ENCODE measurements at places on chromosomes 13 and 19.

- no peak for DNase-seq
Measured at GRCh38 chr13:35855531-35856019, 275.6 kb downstream of the DCLK1 start.

DNA sequence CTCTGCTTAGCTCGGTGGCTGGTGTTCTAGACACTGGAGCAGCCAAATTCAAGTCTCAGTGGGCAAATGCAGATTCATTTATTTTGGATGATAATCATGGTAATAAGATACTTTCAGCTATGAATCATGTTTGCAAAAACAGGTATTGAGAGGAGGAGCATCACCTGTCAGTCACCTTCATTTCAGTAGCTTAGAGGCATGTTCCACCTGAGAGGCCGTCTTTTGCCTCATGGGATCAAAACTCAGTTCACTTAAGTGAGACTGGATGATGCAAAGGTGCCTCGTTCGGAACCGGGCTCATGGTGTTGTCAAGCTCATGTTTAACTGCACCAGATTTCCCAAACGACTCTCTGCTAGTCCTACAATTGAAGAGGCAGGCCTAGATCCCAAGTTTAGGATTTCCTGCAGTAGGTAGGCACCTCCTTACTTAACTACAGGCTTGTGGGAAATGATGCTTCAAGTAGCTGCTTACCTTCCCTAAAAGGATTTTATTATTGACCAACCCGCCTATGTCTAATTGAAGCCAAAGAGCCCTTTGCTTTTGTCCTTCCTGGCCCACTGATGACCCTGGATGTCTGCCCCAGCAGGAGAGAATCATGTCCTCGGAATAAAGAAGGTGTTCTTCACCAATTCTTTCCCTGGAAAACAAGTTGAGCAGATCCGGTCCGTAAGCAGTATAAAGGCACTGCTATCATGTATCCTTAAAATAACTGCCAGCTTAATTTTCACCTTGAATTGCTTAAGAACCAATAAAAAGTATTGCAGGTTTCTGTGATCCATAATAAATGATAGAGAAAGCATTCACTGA is 60.0 kb downstream of the ZAR1L start:
- no peak for DNase-seq

GRCh38 chr19:45800070-45800553 is 7.5 kb upstream of the DMWD start:
- DNase-seq, result no peak

GRCh38 chr19:38952395-38953165 is 21.8 kb downstream of the MRPS12 start:
- peak; percentile 13 for DNase-seq

GRCh38 chr13:111398715-111399299 is 78.4 kb downstream of the TEX29 start:
- DNase-seq, result no peak

DNA sequence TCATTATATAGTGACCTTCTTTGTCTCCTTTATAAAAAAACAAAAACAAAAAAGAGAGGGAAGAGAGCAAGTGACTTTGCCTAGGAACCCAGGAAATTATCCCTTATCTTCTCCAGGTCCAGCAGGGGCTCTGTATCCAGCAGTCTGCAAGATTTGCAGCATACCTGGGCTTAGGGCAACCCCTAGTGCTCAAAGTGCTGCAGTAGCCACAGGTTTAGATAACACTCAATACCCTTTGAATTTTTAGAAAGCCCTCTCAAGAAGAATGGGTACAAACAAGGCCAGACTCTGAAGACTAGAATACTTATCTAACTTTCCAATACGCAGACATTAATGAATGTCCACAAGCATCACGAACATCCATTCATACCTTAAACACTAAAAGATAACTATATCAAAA is 43.2 kb downstream of the CCNA1 start:
- DNase-seq, result no peak

DNA sequence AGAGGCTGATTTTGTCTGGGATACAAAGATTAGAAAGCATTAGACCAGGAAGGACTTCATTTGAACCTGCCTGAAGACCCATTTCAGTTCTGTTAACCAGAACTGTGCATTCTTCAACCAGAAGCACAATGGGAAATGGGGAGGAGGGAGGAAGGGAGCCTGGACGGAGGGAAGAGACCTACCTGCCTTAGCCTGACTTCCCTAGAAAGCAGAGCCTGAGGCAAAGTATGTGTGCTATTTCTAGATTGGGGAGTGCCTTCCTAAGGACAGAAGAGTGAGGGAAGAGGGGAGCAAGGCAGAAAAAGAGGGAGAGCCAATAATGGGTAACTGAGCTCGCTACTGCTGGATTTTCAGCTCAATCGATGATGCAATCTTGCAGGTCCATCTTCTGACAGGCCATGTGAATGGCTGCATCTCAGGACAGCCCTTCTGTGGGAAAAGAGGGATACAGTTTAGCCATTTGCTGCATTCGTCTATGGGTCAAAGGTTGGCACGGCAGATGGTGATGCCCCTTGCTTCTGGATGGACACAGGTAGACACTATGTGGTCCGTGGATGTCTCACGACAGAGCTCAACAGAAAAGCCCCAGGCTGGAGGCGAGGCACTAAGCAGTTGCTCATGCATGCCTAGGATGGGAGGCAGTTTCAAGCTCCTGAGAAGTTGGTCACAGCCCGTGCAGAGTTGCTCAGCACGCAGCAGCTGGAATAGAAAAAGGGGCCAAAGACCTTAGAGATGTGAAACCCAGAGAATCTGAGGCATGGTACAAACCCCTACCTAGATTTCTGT is 78.8 kb upstream of the UBL3 start:
- no peak for DNase-seq

DNA sequence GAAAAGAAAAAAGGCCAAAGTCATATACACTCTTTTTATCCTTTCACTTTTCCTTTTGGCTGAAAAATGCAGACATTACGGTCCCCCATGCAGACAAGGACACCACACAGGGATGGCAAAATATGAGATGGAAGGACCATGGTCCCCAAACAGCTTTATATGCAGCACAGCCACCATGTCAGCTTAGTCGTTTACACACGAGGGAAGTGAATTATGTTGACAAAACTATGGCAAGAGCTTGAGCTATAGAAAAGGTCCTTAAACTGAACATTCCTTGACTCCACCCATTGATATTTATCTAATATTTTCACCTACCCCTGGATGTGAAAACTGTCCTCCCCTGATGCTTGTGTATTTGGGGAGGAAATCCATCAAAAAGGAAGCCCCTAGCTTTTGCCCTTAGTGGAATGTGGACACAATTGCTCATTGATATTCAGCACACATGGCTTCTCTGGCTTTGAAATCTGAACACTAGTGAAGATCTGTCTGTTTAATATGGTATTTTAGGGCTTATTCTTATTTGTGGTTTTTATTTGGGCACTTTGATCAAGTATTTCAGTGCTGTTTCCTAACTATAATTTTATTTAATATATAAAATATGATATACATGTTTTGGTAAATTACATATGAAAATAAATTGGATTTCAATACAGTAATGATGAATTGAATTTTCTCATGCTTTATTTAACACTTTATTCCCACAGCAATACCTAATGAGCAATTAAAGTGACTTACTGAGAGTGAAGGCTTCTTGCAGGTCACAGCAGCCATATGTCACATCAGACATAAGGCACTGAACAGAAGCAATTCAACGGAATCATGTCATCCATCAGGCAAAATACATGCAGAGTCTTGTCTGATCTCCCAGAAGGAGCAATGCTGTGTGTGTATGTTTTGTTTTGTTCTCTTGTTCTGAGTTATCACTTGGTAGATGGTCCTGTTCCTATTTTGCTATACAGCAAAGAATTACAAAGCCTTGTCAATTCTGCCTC is 6.8 kb upstream of the GTF2F2 start:
- no peak for DNase-seq

DNA sequence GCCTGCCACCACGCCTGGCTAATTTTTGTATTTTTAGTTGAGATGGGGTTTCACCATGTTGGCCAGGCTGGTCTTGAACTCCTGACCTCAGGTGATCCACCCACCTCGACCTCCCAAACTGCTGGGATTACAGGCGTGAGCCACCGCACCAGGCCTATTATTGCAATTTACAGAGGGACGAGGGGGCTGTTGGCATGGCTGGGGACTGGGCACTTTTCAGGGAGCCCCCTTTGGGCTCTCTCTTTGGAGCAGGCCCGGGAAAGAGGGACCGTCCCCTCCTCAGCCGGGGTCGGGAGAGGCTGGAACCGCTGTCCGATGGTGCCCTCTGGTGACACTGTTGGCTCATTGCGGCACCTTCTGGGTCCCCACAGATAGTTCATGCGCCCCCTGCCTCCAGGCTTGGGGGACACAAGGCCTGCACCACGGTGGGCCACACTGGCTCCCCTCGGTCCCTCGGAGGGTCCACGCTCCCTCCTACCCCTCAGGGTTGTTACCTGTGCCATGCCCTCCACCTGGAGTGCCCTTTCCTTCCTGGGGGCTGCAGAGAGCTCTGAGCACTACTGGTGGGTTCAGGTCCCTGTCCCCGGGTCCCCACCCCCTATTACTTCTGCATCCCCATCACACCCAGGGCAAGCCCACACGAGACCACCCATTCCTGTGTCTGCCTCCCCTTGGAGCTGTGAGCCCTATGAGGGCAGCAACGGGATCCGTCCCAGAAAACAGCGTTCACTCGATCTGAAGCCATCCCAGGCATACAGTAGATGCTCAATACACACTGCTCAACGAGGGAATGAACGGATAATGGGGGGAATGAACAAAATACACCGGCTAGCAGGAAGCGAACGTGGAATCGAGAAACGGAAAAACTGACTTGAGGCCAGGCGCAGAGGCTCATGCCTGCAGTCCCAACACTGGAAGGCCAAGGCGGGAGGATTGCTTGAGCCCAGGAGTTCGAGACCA is 12.5 kb downstream of the FEM1A start:
- DNase-seq, result peak; percentile 53

- DNase-seq, result no peak
Measured at GRCh38 chr13:107373551-107373950, 805.6 kb upstream of the ARGLU1 start.

- no peak for DNase-seq
Measured at GRCh38 chr13:113907635-113908617, 44.0 kb upstream of the GAS6 start.

DNA sequence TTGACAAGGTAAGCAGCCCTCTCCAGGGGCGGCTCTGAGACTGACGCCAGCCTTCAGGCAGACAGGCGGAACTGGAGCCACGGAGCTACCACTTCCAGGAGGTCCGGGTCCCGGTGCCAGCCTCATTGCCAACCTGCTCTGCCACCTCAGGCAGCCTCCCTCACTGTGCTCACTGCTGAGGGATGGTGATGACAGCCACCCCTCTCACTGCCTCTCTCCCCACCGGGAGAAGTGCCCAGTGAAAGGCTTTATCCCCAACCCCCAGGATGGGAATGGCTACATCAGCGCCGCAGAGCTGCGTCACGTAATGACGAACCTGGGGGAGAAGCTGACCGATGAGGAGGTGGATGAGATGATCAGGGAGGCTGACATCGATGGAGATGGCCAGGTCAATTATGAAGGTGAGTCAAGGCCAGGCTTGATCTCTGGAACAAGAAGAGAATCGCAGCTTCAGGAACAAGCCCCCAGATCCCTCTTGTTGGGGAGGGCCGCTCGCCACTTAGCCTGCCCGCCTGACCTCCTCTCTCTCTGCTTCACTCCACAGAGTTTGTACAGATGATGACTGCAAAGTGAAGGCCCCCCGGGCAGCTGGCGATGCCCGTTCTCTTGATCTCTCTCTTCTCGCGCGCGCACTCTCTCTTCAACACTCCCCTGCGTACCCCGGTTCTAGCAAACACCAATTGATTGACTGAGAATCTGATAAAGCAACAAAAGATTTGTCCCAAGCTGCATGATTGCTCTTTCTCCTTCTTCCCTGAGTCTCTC is 7.6 kb downstream of the CALM3 start:
- no peak for DNase-seq

GRCh38 chr19:1862068-1862423 is 1.3 kb downstream of the KLF16 start:
- no peak for DNase-seq

GRCh38 chr13:29924482-29925350 is 74.3 kb upstream of the UBL3 start:
- DNase-seq, result no peak

GRCh38 chr13:43374621-43375020 is 351.2 kb downstream of the DNAJC15 start:
- no peak for DNase-seq

GRCh38 chr19:50557009-50557613 is 11.1 kb downstream of the LRRC4B start:
- no peak for DNase-seq

DNA sequence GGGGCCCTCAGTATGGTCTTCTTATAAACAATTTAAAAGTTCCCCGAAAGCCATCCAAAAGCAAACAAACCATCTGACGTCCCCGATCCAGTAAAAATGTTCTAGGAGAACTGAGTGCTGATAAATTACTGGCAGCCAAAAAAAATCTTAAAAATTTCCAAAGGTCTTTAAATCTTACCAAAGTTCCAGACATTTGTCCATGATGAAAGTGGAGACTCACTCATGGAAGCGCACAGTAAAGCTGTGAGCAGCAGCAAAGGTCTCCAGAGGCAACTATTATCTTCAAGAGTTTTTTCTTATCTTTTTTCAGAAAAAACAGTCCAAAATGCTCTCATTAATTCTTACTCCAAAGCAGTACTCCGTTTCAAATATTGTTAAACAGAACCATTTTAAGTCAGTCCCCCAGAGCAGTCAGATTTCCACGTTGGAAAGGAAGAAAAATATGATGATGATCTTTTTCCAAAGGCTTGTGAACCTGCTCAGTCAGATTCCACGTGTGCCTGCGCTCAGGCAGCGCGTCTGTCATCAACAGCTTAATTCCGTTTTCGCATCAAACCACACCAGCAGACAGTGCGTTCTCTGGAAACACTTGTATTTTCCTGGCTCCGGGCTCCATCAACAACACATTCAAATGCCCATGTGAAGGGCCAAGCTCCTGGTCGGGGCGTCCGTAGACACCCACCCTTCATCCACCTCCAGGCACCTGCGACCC is 85.4 kb downstream of the COL4A1 start:
- DNase-seq, result no peak

GRCh38 chr19:1590641-1591397 is 1.8 kb downstream of the MBD3 start:
- peak; percentile 46 for DNase-seq

DNA sequence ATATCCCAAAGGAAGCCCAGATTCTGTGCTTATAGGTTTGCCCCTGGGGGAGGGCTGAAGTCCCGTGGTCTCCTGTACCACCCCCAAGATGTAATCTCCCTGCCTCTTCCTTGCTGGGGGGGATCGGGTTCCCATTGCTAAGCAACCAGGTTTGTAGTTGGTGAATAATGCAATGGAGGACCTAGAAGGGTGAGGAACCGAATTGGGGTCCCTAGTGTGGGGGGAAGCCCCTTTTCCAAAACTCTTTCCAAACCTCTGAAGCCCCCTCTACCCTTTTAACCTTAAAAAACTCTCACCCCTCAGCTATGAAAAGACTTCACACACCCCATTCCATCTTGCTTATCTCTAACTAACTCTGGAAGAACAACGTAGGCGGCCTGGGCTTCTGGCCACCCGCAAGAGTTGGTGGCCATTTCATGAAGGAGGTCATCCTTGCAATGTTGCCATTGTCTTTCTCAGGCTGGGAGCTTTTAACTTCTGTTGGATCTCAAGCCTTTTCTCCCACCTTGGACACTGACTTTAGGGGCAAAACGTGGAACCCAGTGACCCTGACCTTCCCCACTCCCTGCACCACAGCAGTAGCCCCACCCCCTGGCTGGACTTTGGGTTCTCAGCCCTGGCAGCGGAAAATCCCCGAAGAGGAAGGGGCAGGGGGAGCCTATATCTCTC is 661 bp downstream of the PALM3 start:
- no peak for DNase-seq

- DNase-seq, result peak; percentile 28
Measured at GRCh38 chr19:42422901-42423461, 4.2 kb downstream of the LIPE start.

Measured in stimulated activated CD4-positive, alpha-beta T cell treated with anti-CD3 and anti-CD28 coated beads, Interleukin-4, amount 100 ng/mL, for 4 hours (primary cell).